Colonic mucosa (tissue), 4 donors: ENCODE measurements at places on chromosomes 5 and 9.

DNA sequence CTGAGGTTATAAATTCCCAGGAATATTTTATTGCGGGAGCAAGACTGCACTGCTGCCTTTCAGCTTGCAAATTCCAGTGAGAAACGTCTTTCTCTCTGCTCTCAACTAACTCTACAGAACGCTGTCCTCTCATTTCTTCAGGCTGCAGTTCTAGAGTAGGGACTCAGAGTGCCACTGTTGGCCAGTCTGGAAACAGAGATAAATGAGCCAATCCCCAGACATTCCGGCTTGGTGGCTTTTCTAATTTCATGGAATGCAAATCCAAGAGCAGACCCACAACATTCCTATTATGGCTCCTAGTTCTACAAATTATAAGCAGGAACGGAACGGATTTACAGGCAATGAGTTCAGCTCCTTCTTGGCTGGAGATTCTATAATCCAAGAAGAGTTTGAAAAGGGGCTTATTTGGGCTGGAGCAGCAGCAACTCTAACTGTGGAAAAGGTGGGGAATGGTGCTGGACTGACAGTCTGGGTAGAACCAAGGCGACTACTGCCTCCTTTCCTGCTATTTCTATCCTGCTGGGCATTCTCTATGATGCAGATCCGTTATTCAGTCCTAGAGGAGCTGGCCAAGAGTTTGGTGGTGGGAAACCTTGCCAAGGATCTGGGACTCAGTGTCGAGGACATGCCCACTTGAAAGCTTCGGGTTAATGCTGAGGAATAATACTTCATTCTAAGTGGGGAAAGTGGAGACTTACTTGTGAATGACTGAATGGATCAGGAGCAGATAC, 9.3 kb downstream of the PCDHGA12 start:
- DNase-seq, result no peak

DNA sequence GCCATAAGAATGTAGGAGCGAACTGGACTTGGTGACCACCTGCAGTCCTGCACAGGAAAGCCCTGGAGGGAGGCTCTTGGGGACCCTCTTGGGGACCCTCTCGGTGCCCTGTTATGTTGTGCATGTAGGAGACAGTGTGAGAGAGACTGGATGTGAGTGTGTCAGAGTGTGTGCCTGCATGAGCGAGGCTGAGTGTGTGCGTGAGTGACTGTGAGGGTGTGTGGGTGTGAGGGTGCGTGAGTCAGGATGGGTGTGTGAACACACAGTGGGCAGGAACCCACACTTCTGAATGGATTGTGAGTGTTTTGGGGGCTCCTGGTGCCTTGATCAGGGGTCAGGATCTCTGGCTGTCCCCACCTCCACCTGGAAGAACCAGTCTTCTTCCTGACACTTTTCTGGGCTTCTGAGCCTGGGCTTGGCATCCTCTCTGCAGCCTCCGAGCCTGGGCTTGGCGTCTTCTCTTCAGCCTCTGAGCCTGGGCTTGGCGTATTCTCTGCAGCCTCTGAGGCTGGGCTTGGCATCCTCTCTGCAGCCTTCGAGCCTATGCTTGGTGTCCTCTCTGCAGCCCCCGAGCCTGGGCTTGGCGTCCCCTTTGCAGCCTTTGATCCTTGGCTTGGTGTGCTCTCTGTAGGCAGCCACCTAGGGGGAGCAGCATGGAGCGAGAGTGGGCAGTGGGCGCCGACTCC, 25.6 kb upstream of the ANKRD33B start:
- DNase-seq, result no peak

DNA sequence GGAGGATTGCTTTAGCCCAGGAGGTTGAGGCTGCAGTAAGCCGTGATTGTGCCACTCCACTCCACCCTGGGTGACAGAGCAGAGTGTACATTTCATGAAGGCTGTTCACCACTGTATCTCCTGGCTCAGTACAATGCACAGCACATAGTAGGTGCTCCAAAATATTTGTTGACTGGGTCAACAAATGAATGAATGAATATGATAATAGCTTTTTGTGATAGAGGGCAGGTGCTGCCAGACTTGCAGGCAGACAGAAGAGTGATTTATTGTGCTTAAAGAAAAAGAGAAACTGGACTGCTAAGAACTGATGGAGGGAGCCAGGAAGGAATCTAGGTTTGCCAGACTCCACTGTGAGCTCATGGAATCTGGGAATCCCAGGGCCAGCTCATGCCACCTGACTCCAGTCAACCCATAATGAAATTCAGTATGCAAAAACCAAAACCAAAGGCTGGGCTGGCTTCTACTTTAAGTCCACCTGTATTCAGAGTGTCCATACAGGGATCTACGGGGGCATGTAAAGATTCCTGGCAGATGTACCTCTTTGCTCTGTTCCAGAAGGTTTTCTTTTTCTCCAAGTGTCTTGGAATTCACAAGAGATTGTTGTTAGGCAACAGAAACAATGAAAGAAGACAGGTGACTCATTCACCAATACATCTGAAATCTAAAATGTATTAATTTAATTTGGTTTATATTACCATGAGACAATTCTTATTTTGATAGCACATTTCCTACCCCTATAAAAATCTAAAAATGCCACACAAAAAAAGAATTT, 15.5 kb upstream of the CTNNA1 start:
- no peak for DNase-seq

DNA sequence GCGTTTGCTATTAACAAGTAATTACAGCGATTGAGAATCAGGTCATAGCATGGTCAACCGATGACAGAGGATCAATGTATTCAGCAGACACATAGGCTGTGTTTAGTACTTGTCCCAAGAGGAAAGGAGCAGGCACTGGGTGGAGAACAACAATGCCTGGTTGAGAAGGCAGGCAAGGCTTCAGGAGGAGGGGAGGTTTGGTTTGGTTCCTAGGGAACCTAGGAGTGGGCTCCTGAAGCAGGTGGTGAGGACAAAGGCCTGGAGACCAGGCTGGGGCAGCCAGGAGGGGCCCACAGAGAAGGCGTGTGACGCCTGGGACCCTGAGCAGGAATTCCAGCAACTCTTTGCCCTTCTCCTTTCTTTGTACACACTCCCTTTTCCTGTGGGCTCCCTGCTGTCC, 195.6 kb downstream of the SPOCK1 start:
- DNase-seq, result no peak
